Activated CD4-positive, alpha-beta T cell treated with anti-CD3 and anti-CD28 coated beads, Interleukin-2, amount 50 U/mL, for 1 hour (primary cell): ENCODE measurements at places on chromosomes 5 and 9.
A peak's percentile ranks its signal among the peaks of the same experiment; 100 is the strongest.

DNA sequence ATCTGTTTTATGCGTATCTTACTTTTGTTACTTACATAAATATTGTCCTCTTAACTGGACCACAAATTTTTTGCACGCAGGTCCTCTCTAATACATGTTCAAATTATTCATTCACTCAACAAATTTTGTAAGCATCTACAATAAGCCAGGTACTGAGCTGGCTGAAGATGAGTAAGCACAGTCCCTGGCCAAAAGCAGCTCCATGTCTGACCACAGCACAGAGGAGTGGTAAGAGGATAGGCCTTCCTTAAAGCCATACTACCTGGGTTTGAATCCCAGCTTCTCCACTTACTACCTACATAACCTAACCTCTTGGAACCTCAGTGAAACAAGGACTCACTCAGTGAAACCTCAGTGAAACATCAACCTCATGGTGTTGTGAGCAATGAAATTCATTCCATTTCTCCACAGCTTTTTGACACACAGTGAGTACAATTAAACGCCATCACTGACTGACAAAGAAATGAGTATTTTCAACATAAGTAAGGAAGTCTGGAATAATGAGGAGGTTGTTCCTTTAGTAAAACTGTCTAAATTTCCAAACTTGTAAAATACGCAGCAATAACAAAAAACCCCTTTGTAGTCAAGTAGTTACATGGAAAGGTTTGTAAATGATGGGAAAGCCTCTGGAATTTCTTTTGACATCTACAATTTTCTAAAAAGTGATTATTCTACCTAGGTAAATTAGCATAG is 15.0 kb downstream of the PTAR1 start:
- no peak for DNase-seq

DNA sequence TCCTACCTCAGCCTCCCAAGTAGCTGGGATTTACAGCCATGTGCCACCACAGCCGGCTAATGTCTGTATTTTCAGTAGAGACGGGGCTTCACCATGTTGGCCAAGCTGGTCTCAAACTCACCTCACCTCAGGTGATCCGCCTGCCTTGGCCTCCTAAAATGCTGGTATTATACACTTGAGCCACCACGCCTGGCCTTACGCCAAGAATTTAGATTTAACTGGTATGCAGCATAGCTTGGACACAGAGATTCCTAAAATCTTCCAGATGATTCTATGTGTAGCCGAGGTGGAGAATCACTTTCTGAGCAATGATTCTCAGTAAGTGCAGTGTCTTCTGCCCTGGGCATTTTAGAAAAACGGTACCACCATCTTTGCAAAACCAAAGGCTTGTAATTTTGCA is 74.1 kb downstream of the HABP4 start:
- no peak for DNase-seq

GRCh38 chr9:33818167-33818846 is 1.3 kb downstream of the UBE2R2 start:
- DNase-seq: peak; percentile 46

- DNase-seq: peak; percentile 28
These were observed 802 bp downstream of the SPIN1 start for GRCh38 chr9:88388886-88389605.

DNA sequence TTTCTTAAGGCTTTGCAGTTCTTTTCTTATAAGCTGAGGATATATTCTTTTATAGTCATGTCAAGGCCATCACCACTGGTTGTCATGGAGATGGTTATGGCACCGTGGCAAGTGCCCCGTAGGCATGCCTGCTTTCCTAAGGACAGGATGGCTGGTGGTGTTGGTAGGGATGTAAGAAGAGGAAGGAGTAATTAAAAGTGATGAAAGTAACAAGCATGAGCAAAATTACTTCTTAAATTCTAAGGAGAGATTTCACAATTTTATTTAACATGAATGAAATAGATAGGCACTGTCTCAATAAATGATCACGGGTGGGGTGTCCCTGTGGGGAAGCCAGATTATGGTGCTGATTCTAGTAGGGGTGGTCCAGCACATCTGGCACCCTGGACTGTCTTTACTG is 290.2 kb upstream of the KLF4 start:
- DNase-seq: no peak

- no peak for DNase-seq
These were observed 16.3 kb upstream of the OBP2B start for GRCh38 chr9:133225171-133226011.

- no peak for DNase-seq
These were observed 78.5 kb downstream of the SHB start for GRCh38 chr9:37990404-37991015.

DNA sequence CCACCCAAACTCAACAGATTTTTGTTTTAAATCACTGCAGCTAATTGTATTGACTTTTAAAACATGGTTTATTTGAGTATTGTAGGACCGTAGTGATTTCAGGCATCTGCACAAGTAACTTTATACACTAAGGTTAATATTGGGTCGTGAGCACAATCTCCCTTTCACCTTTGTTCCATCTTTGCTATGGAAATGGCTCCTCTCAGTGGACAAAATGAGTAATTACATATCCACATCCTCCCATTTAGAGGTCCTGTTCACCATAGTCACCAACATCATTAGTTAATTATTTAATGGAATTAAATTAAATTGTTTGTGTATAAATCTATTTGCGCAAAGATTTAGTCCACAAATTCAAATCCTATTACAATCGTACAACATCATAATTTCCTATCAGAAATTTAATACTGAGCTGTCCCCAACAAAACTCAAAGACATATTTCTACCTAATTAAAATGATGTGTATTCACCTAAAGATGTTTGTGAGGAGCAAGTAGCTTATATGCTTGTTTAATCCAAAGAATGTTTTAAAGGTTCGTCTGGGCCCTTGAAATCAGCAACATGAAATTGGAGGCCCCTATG is 173.0 kb upstream of the DAPK1 start:
- no peak for DNase-seq
